Hematopoietic multipotent progenitor cell treated with erythropoietin and hydrocortisone succinate and interleukin-3 and kit ligand, for 17 days (in vitro differentiated cells): ENCODE measurements at places on chromosomes 6 and 20.

DNA sequence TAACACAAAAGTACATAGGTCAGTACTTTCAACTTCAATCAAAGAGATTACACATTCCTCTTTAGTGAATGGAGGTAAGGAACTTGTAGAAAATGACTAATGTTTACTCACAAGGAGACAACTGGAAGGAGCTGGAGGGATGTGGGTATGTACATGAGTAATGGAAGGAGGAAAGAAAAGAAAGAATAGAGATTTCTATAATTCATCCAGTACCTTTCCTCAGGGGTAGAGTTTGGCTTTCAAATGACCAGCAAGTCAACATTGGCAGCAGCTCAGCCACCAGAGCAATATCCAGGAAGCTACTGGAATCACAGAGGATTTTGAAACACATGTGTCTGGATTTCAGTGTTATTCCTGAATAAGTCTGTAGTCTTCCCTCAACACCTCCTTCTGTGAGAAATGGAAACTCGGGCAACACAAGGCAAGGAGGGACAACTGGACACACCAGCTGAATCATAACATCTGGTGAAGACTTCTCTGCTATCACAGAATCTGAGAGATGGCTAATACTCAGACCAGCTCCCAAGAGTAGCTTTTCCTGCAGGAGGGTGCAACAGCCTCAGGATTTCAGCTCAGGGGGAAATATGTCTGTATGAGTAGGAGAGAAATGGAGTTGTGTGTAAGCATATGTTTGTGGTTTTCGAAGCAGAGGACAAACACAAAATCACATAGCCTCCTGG, 98.8 kb downstream of the HAO1 start:
- no peak for DNase-seq

GRCh38 chr6:1227935-1228753, 83.8 kb upstream of the FOXQ1 start:
- no peak for DNase-seq

- DNase-seq, result no peak
These were observed 92.6 kb downstream of the SNX5 start for GRCh38 chr20:17875981-17876385.

GRCh38 chr20:11076434-11077105, 402.8 kb upstream of the JAG1 start:
- no peak for DNase-seq

DNA sequence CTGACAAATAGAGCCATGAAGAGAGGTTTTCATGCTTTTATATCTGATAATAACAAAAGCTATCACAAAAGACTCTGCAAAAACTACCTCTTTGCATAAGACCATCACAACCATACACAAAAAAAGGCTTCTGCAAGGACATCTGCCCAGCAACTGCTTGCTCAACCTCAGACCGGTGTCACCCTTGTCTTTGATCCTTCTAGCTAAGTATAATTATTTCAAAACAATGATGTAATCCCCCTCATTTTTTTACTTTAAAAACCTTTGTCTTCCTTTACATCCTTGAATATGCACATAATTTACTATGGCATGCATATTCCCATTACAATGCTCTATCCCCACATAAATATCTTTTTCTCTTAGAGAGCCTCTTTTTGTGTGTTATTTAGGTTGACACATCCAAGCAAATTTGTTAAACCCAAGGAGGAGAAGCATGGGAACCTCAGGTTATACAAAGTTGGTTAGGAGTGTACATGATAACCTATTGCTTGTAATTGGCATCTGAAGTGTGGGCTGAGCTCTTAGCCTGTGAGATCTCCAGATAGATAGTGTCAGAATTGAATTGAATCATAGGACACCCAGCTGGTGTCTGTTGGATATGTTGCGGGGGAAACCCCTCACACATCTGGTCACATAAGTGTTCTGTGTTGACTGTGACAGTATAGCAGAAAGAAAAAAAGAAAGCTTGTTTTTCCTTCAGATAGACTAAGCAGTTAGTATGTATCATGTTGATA, 20.7 kb upstream of the CGA start:
- DNase-seq, result no peak

DNA sequence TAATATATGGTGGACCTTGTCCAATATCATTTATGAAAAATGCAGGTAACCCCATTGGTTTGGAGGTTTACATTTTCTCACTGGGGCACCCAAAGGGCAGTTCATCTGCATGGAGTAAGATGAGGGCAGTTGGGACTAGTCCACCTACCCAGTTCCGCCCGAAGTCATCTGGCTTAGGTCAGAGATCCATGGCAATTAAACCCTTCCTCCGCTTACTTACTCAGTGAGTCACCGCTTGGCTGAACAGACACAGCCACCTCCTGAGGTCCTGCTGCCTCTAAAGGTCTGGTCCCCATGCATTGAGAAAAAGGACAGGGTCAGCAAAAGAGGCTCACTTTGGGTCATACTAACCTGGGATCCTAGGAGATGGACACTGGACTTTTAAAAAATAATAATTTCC, 102.9 kb upstream of the PRL start:
- no peak for DNase-seq

DNA sequence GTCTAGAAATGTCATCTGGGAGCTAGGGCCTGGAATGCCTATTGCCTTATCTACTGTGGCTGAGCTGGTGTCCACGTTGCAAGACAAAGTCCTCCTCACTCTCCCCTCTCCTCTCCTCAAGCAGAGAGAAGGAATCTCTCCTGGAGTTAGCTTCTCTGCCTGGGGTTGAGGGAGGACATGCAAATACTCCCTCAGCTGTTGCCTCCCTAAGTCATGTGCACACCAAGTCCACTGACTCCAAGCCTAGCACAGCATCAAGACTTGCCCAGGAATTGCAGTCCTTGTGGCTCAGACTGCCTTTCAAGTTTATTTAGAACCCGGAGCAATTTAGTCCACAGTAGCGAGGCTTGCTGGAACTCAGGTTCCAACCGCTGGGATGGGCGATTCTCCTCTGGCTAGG, 38.0 kb upstream of the SCP2D1 start:
- no peak for DNase-seq

- no peak for DNase-seq
These were observed 73.7 kb upstream of the HIVEP1 start for GRCh38 chr6:11938285-11938890.

GRCh38 chr20:10579942-10580341, 93.9 kb downstream of the JAG1 start:
- DNase-seq, result no peak

DNA sequence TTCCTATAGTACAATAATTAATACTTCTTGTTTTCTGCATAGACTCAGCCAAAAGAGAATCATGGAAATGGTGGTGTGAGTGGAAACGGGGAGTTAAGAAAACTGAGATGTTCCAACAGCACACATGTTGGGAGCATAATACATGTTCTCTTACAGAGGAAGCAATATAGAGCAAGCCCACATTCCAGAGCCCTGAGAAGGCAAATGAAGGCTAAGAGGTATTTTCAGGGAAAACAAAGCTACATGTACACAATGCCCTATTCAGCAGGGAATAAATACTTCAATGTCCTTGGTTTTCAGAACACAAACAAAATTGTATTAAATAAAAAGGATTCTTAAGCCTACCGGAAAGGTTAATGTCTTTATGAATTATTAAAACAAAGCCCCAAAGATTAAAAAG, 35.1 kb upstream of the SMIM8 start:
- no peak for DNase-seq

GRCh38 chr20:58889334-58889760, 36.8 kb downstream of the GNAS start:
- no peak for DNase-seq

DNA sequence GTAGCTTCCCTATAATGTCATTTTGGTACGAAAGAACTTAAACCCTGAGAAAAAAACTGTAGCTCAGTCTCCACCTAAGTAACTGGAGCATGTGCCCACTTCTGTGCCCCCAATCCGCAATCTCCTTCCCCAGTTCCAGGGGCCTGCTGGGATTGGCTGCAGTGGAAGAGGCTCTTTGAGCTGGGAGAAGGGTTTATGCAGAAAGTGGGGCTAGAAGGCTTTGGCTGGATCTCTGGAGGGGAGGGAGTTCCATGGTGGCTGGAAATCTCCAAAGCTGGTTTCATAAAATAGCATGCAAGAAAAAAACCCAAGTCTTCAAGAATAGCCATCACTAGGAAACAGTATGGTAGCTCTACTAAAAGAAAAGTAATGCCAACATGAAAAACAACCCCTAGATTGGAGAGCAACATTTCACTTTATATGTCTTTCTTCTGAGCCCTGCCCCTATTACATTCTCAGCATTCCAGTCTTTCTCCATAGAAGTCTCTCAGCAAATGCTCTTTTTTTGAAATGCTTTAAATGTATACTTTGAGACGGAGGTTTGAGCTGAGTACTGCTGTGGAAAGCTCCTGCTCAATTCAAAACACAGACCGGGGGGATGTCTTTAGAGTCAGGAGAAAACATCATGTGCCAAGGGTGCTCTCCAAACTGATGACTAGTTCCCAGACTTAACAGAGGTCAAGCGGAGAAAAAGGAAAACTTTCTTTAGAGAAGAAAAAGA, 36.0 kb upstream of the FOXO3 start:
- DNase-seq, result no peak

DNA sequence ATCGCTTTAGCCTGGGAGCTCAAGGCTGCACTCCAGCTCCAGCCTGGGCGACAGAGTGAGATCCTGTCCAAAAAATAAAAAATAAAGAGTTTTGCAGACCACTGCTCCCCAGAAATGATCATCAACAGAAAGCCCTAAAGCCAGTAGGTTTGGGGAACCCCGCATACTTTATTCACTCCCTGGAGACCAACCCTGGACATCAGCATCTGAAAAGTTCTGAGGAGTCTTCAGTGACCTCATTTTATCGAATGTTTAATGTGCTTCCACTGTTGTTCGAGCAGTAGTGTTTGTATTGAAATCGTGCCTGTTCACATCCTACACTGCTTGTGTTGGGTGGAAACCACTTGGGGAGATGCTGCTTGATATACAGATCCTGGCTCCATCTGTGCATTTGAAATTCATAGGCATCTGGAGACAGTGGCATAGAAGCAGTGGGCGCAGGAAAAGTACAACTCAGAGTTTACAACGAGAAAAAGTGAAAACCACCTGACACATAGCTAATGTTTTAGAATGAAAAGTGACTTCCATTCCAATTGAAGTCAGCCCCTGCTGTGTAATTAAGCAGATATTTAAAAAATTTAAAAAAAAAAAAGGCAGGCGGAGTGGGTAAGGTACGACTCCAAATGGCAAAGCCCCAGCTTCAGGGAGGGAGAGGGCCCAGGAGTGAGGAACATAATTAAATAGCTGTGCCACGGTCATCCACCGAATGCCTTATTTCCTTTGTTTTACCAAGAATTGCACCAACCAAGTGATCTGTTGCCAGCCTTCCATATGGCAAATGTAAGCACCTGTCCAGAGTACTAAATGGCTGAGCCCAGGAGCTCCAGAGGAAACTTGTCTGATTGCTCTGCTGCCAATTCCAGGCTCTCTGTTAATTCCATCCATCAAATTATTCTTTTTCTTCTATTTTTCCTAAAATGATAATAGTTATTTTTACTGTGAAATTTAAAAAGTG, 100.4 kb upstream of the NAA20 start:
- no peak for DNase-seq

GRCh38 chr6:69866351-69866769, at the start of gene COL19A1:
COL19A1 (plus strand) TSS chr6:69866556; CDS start chr6:69879568, 13,012 bp downstream.
- DNase-seq, result no peak

DNA sequence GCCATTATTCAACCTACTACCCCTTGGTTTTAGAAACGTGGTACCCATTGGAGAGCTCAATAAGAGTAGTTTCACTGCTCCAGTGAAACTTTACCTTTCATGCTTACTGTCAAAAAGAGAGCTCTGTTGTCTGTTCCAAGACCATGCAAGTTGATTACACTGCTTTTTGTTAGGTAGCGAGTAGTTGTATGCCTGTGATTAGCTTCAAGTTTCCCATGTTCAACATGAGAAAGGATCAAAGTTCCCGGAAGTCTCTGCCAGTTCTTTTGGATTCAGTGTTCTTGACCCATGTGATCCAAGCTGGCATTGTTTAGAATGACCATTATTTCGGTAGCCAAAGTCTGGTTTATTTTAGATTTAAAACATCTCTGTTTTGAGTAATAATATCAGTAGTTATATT, 107.1 kb downstream of the ZFAND3 start:
- DNase-seq, result no peak

DNA sequence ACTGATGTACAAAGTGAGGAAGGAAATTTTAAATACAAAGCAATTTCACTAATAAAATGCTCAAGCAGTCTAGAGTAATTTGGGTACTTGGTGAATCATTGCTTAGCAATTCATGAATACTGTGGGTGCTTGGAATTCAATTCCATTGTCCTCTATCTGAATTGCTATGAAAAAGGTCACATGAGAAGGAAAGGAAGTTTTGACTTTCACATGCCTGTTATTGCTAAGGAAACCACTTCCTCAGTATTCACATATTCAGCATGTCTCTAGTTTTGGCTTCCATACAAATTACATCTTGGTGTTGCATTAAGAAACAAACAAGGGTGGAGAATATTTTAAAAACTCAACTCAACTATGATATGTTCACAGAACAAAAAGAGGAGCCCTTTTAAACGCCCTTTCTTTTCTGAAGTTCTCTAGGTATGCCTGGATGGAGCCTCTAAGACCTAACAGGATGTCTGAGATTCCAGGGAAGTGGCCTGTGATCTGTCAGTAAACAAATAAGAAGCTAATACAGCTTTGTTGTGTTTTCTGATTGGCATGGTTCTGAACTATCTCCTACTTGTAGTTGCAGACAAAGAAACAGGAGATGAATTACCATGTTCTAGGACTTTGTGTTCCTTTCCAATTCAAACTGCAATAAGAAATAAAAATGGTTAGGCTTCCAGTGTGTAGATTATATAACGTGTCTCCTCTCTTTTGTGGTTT, 190.4 kb downstream of the OGFRL1 start:
- DNase-seq, result no peak

GRCh38 chr20:44888226-44889103, 3.0 kb downstream of the YWHAB start:
- no peak for DNase-seq

DNA sequence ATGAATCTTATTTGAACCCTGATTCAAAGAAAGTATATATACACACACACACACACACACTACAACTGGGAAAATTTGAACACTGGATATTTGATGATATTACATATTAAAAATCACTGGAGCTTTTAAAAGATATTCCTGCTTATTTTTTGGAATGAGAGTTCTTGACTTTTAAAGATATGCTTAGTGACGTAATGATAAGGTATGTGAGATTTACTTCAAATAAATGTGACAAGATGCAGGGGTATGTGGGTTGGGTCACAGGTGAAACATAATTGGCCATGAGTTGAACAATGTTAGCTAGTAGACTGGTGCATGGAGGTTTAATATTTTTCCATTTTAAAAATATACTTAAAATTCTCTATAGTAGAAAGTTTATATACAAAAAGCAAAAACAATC, 258.6 kb downstream of the CBLN4 start:
- DNase-seq, result no peak

- no peak for DNase-seq
These were observed 489.8 kb upstream of the MANEA start for GRCh38 chr6:95087394-95088097.
